NCI-H2081 (cell line): ENCODE measurements at places on chromosomes 1 and 21.

- DNase-seq = no peak
These were observed 35.2 kb downstream of the POFUT2 start for GRCh38 chr21:45252448-45252925.

GRCh38 chr1:204791453-204792353 lies 79.0 kb upstream of the NFASC start:
- peak; percentile 66 for DNase-seq

DNA sequence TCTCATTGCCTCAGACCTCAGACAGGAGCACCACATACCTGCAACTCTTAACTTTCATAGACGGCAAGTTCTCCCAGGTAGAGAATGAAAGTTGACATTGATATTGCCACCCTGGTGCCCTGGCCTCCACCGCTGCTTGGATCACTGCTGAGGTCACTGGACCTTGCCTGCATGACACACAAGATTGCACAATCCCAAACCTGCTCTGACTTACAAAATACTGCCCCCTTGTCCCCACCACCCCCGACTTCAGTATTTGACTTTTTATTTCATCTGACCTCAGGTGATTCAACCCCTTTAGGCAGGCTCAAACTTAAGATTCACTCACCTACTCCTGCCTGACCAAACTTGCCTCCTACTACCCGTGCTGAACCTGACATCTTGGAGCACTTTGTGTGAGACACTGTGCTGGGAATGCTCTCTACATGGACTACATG lies 43.1 kb upstream of the S1PR1 start:
- DNase-seq = no peak

DNA sequence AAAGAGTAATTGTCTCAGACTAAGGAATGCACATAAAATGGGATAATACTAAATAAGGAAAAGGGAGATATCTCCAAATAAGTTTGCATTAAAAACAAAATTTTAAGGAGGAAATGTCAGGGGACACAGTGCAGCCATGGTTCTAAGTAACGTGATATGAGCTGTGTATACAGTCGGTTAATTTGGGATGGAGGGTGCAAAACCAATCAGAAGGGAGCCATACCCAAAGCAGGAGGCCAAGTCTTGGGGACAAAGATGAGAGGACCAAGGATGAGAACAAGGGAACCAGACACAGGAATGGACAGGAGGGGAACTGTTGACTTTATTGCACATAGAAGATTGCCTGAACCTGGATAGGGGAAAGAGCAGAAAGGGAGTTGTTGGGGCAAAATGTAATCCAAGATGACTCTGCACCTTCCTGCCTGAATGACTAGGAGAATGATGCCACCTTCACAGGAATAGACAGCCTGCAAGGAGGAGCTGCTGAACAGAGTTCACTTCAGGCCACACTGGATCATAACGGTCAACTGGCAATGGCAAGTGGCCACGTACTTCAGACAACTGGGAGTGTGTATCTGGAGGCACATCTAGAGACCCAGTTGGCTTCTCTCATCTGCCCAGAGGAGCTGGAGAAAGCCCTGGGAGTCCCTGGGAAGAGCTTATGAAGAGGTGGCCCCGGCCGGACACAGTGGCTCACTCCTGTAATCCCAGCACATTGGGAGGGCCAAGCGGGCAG lies 22.0 kb upstream of the BOLA1 start:
- no peak for DNase-seq

DNA sequence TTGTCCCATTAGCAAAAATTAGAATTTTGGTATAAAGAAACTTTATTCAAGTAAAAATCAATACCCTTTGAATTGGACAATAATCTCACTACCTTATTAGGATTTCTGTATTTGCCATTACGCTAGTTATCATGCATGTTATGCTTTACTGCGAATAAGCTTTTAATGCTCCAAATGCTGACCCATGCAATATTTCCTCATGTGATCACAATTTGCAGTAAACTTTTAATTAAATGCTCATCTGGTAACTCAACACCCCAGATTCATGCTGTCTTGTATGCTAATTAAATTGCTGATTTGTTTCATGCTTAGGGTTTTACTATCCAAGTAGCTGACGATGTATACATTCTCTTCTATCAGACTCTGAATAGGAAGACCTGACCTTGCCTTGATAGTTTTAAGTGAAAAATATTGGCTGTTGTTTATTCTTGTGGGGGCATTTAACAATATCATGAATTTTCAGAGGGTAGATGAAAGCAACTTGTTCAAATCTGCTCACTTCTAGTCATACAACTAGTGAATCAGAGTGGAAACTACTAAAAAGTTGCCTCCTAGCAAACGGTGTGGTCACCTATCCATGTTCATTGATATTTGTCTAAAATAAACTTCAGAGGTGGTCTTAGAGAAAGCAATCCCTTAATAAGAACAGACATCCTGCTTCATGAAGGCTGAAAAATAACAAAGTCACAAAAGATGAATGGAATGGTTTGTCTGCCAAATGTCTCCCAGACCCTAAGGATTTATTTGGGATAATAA lies 5.6 kb downstream of the XCL1 start:
- DNase-seq = no peak

DNA sequence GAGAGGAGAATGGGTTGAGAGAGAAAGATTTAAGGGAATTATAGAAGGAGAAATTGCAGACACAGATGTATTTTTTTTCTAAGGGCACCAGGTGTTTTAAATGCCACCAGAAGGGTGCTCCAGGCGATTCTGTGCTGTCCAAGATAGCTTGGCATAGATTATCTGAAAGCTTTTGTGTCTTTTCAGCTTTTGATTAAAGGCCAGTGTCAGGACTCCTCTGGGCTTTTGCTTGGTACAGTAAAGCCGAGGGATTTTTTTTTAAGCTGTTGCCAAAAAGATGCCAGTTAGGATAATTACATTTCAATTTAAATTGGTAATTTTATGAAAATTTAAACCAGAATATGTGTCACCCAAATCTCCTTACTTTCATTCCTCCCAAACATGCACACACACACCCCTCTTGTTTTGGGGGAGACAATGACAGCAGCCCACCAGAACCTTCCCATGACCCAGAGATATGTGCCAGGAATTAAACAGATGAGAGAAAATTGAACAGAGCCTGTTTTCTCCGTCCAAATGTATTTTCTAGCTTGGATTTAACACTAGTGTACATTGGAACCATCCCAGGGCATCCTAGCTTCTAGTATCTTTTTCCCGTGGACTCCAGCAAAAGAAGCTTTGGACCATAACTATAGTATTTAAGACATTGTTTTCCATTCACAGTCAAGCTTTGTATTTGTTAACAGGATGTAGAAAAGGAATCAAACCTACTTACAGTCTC lies 670.7 kb upstream of the CXADR start:
- peak; percentile 30 for DNase-seq

DNA sequence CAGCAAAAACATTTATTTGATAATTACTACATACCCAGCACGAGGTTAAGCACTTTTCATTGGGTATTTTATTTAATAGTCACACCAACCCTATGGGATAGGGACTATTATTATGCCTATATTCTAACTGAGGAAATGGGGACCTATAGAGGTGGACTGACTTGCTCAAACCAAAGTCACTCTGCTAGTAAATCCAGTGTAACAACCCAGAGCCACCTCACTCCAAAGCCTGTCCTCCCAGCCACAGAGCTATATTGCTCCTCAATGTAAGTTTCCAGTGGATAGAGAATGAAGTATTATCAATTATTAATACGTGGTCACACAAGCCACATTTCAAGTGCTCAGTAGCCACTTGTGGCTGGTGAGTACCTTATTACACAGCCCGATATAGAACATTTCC lies 97.5 kb downstream of the RGS2 start:
- DNase-seq = no peak

DNA sequence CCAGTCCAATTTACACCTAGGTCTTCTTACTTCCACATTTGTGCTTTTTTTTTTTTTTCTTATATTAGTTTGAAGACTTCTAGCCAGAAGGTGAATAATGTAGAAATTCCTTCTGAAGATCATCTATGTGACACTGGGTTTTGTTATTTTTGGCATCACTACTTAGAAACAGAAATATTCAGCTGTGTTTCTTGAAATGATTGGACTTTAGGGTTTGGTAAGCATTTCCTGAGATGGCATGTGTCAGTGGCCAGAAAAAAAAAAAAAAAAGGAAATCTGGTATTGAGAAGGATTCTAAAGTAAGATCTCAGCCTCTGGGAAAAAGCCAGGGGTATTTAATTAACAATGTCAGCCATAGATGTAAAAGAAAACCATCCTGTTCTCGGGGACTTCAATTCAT lies 43.4 kb upstream of the LRRC8C start:
- no peak for DNase-seq

GRCh38 chr1:183655562-183656075 lies 2.5 kb upstream of the APOBEC4 start:
- DNase-seq = peak; percentile 84

GRCh38 chr1:89832496-89833127 lies 11.8 kb downstream of the LRRC8D start:
- no peak for DNase-seq

DNA sequence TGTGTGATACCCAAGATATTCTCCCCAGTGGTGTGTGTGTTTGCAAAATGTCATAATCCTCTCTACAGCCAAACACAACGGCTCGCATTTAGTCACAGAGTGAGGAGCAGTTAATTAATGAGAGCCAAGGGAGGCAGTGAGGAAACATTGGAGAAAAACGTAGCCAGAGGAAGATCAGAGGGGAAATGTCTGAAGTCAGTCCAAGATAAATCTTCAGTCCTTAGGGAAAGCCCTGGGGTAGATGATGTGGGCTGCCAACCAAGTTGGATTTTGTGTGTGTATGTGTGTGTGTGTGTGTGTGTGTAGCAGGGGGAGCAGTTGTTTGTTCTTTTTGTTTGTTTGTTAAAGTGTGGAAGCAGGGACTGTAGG lies 201.0 kb upstream of the PTBP2 start:
- DNase-seq = no peak

DNA sequence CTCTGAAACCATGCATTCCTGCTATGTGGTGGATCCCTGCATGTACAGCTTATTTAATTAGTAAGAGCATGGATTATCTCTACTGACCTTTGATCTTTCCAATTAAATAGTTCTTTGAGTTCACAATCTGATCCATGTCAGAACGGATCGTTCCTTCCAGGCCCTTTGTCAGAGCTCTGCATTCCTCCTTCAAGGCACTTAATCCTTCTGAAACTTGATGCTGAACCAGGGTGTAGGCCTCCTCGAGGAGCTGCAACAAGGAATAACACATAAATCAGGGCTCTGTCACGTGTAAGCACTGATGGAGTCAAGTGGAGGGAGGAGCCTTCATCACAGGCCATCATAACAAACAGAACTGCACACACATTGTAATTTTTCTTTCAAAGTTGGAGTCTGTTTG lies 68.4 kb upstream of the EDEM3 start:
- DNase-seq = no peak

DNA sequence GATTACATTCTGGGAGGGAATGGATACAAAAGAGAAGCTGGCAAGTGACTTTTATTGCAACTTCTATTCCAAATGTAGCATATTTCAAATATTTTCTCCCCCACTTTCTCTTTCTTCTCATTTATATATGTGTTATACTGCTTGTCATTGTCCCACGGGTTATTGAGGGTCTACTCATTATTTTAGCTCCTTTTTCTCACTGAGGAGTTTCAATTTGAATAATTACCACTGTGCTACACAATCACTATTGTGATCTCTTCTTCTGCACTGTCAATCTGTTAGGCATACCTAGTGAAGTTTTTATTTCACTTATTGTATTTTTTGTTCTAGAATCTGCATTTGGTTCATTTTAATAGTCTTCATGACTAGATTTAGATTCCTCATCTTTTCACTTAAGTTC lies 339.7 kb downstream of the PTPRC start:
- DNase-seq = no peak
